WTC11 (cell line): ENCODE measurements at places on chromosomes 11 and 22.

GRCh38 chr22:44585559-44586350 is 87.7 kb upstream of the RTL6 start:
- DNase-seq: no peak

GRCh38 chr11:35160246-35160824 is 21.4 kb downstream of the CD44 start:
- no peak for DNase-seq

DNA sequence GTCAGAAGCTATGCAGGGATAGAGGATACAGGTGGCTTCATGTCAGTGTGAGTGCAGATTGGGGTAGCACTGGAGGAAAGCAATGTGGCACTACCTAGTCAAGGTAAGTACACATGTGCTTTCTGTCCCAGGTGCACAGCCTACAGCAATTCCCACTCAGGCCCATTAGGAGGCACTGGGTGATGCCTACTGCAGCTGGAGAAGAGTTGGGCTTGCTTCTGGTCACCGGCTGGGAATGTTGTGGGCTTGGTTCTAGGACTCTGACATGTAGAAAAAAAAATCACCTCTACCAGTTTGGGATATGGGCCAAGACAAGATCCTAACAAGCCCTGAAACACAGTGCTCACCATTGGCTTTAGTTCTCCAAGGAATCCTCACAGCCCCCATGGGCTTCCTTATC is 69.7 kb downstream of the TENM4 start:
- DNase-seq: no peak

GRCh38 chr11:88533001-88533400 is 195.5 kb upstream of the CTSC start:
- DNase-seq: no peak
